RPMI7951 (cell line): ENCODE measurements at places on chromosomes 5 and 9. TPM values are rescaled to one million over a fixed set of nuclear protein-coding genes. Genes with fewer than 3 reads are reported as not detected.

The TLX3 gene
- 0.96 and 1.9 TPM in 2 replicates for total RNA-seq

The EMB gene
- 0.59 and 0.96 TPM in 2 replicates for total RNA-seq

The MAMDC4 gene
- 0.36 and 0.39 TPM in 2 replicates for total RNA-seq

The TMEM203 gene
- total RNA-seq, result 39.1 and 40.0 TPM in 2 replicates

The CSF1R gene
- 2.5 and 4.3 TPM in 2 replicates for total RNA-seq

The CKMT2 gene
- total RNA-seq, result 2.2 TPM in 1 of 2 replicates, not detected in the other

The PCDHA3 gene
- total RNA-seq, result not detected in 2 replicates

The C5orf46 gene
- total RNA-seq, result 0.36 and 1.5 TPM in 2 replicates

The GPRIN1 gene
- total RNA-seq, result 4.9 and 6.2 TPM in 2 replicates

The PKD2L2 gene
- not detected in 2 replicates for total RNA-seq

The MSX2 gene
- total RNA-seq, result 3.8 and 5.8 TPM in 2 replicates

The ROPN1L gene
- 0.59 and 0.84 TPM in 2 replicates for total RNA-seq

The PCDHGA2 gene
- total RNA-seq, result 6.8 and 7.0 TPM in 2 replicates

The PITX1 gene
- 0.49 TPM in 1 of 2 replicates, not detected in the other for total RNA-seq

The SPOCK1 gene
- total RNA-seq, result 37.9 and 58.9 TPM in 2 replicates

The ADCY2 gene
- total RNA-seq, result under 0.01 TPM in 1 of 2 replicates, not detected in the other

The PCDHB5 gene
- total RNA-seq, result 0.59 and 0.60 TPM in 2 replicates

The CDKN2B gene
- total RNA-seq, result 8.3 and 9.5 TPM in 2 replicates

The COL27A1 gene
- total RNA-seq, result 2.8 and 4.7 TPM in 2 replicates

The CCDC192 gene
- not detected in 2 replicates for total RNA-seq

The GFI1B gene
- total RNA-seq, result not detected in 2 replicates

The F12 gene
- 0.12 and 0.59 TPM in 2 replicates for total RNA-seq

The RNF208 gene
- total RNA-seq, result not detected in 2 replicates

The PCDHA4 gene
- total RNA-seq, result under 0.01 and 0.12 TPM in 2 replicates

The EFCAB9 gene
- total RNA-seq, result not detected in 2 replicates

The COL15A1 gene
- 20.2 and 21.1 TPM in 2 replicates for total RNA-seq

The FSD1L gene
- 6.0 and 7.2 TPM in 2 replicates for total RNA-seq

The UBTD2 gene
- total RNA-seq, result 24.1 and 26.8 TPM in 2 replicates

The C9orf57 gene
- total RNA-seq, result not detected in 2 replicates

The ANKRD31 gene
- total RNA-seq, result under 0.01 TPM in 1 of 2 replicates, not detected in the other

The SPATA6L gene
- total RNA-seq, result 0.12 TPM in 1 of 2 replicates, not detected in the other

The PTTG1 gene
- total RNA-seq, result 1,242 and 1,282 TPM in 2 replicates

The N4BP3 gene
- 0.12 and 0.29 TPM in 2 replicates for total RNA-seq

The MYO10 gene
- total RNA-seq, result 16.5 and 17.2 TPM in 2 replicates

The TMEM174 gene
- not detected in 2 replicates for total RNA-seq

The IFNA2 gene
- not detected in 2 replicates for total RNA-seq

The BICD2 gene
- 20.1 and 21.6 TPM in 2 replicates for total RNA-seq
